Right ventricle myocardium superior (tissue), 1 donor: ENCODE measurements at places on chromosomes 7 and 10. TPM values are rescaled to one million over a fixed set of nuclear protein-coding genes. Genes with fewer than 3 reads are reported as not detected.

DNA sequence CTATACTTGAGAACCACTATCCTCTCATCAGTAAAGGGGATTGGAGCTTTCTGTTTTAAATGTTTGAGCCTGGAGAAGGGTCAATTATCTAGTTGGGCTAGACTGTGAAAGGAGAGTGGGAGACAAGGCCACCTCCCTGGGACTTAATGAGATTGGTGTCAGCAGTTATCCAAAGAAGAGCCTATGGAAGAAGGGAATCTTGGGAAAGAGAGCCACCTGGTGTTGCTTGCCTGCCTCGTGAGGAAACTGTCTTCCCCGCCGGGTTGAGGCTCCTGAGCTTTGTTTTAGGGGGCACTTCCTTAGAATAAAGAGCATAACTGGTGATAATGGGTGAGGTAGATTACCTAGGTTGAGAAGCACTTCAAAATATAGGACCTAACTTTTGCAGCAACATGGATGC lies 32.0 kb upstream of the ABCB4 start:
- no peak for DNase-seq

The TSPAN12 gene
- total RNA-seq, result 56.9 TPM

The HOGA1 gene
- total RNA-seq, result 18.7 TPM

The GRID1 gene
- total RNA-seq, result 1.1 TPM

- DNase-seq, result no peak
These were observed 4.0 kb upstream of the BRAF start for GRCh38 chr7:140928491-140929309.

DNA sequence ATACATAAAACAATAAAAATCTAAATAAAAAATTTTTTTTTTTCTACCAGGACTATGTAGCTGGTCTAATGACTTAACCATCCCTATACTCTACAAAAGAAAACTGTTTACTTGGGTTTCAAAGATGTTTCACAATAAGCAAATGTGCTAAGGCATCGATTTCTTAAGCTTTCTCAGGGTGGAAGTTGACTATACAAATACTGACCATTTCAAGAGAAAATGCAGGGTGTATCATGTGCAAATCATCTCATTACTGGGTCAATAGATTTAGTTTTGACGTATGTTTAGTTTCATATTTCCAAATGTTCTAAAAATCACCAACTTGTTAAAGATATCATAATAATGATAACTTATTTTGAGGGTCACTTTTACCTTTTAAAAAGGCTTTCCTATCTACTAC lies 7.5 kb downstream of the NRP1 start:
- no peak for DNase-seq
